Foreskin fibroblast (primary cell): ENCODE measurements at places on chromosomes 16 and 17.

DNA sequence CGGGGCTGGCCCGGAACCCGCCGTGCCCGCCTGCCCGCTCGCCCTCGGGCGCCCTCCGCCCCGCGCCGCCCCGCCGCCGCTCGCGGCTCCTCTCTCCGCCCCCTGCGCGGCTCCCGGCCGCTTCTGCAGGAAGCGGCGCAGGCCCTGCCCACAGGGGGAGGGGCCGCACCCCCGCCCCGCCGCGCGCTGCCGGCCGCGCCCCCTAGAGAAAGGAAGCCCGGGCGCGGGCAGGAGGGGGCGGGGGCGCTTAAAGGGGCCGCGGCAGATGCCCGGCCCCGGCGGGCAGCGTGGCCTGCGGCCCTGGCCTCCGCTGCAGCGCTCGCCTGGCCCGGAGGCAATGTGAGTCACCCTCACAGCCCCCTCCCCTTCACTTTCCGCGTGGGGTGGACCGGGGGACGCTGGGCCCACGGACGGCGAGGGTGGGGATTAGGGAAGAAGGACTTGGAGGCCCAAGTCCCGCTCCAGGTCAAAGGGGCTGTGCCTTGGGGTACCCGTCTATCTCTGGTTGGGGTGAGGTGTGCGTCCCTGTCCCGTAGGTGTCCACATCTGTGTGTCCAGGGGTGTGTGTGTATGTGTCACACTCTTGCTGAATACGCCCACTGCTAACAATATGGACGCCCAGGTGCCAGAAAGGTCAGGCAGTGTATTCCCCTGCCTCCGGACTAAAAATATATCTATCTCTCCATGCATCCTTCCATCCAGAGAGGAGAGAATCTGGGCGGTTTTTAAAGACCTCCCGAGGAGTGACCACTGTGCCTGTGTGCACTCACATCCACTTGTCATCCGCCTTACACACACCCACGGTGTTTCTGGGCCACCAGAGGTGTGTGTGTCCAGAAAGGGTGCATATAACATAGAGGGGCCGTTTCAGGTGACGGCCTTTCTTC lies at the start of gene GIT1:
Gene GIT1, minus strand, starts transcription at position 125 of the 887 bp plus-strand sequence. CDS start 270 bp downstream, outside the sequence.
- peak; percentile 88 for DNase-seq

- DNase-seq = no peak
Observed at GRCh38 chr16:55949518-55949917, 74.3 kb upstream of the CES5A start.

DNA sequence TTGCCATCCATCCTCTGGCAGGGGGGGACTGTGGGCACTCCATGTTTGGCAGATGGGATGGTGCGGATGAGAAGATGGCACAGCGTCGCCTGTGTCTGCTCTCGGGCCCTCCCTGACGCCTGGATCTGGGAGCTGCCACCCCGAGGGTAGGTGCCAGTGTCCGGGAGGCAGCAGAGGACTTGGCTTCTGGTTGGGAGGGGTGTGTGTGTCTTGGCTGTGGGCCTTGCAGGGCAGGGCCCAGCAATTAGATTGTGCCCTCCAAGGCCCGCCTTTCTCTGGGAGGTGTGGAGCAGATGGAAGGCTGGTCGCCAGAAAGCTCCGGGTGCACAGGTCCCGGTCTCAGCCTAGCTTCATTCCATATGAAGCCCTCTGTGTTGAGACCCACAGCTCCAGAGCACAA lies 1.4 kb downstream of the RAP1GAP2 start:
- DNase-seq = no peak

DNA sequence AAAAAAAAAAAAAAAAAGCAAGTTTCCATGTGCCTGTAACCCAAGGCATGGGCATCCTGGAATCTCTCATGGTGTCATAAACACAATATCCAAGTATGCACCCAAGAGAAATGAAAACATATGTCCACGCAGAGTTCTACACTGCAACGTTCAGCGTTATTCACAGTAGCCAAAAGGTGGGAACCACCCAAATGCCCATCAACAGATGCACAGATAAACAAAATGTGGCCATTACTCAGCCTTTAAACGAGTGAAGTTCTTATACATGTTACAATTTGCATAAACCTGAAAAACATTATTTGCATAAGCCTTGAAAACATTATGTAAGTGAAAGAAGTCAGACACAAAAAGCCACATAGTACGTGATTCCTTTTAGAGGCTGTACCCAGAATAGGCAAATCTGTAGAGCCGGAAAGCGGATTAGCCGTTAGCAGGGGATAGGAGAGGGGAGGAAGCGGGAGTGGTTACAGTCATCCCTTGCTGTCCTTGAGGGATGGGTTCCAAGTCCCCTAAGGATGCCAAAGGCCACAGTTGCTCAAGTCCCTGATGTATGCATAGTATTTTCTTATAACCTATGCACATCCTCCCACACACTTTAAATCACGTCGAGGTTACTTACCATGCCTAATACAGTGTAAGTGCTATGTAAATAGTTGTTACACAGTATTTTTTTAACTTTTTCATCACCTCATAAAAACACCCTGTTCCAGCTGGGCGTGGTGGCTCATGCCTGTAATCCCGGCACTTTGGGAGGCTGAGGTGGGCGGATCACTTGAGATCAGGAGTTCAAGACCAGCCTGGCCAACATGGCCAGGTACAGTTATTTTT lies 47.3 kb upstream of the DNAH17 start:
- DNase-seq = no peak

DNA sequence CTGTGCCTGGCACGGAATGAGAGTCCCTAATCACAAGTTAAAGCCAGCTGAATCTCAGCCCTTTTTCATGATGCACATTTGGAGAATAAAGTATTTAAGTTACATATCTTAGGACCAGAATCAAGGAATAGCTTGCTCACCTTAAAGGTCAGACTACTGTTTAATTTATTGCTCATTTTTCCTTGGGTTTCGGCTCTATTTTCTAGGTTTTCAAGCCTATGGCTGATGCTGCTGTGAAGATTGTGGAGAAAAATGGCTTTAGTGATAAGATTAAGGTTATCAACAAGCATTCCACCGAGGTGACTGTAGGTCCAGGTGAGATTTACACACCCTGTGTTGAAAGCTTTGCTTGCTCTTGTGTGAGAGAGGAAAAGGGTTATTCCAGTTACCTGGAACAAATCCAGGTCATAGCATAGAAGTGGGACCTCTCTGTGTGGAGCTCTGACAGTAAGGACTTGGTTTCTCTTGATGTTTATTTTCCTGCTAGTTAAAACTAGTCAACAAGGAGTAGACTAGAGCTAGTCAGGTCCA lies 18.1 kb downstream of the PRMT7 start:
- DNase-seq = no peak

GRCh38 chr17:76753061-76753961 lies 15.4 kb downstream of the MFSD11 start:
- DNase-seq = no peak

- DNase-seq = peak; percentile 76
Observed at GRCh38 chr16:58264961-58265479, 29.8 kb downstream of the PRSS54 start.

DNA sequence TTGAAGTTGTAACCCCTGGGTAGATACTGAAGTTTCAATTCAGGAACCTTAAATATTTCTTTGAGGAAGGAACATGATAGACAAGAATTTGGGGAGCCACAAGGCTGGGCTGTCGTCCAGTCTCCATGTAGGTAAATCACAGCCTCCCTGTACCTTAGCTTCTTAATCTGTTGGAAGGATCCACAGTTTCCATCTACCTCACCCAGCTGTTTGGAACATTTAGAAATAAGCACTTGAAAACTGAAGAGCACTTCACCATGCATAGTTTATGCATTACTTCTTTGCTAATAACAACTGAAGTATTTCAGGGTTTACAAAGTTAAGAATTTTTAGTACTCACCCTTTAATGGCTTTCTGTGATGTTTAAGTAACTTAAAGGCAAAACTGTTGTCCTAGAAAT lies 17.2 kb downstream of the TXNDC11 start:
- DNase-seq = no peak

DNA sequence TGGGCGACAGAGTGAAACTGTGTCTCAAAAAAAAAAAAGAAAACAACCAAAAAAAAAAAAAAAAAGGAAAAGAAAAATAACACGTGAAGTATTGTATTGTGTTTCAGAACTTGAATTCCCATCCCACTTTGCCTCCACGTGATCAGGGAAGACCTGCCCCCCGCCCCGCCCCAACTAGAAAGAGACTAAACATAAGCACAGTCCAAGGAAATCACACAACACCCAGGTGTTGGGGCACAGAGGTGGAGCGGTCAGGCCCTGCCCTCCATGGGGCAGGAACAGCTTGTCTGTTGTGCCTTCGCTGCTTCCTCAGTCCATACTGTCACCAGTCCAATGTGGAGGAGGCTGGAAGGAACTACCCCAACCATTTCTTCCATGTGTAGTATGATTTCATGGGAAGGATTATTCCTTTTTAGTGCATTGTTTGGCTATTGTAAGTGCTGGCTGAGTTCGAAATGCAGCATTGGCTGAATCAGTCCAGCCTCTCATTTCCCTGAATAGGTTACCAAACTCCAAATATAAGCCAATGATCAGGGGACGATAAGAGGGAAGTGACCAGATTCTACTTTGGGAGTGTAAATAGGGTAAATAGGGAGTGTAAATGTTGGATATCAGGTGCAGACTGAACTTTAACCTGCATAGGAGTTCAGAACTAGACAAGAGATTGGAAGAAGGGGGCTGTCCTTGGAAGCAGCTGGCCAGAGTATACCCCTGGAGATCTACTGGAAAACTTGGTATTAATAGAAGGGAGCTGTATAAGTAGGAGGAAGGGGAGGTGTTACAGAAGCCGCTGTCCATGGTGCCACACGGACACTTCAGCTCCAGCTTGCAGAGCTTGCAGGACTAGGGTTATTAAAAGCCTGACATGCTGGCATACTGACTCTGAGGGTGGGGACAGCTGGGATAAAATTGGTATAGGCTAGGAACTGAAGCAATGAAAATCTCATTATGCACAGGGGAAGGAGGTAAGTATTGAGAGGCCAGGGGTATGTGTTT lies 50.7 kb downstream of the TANGO6 start:
- DNase-seq = peak; percentile 28

DNA sequence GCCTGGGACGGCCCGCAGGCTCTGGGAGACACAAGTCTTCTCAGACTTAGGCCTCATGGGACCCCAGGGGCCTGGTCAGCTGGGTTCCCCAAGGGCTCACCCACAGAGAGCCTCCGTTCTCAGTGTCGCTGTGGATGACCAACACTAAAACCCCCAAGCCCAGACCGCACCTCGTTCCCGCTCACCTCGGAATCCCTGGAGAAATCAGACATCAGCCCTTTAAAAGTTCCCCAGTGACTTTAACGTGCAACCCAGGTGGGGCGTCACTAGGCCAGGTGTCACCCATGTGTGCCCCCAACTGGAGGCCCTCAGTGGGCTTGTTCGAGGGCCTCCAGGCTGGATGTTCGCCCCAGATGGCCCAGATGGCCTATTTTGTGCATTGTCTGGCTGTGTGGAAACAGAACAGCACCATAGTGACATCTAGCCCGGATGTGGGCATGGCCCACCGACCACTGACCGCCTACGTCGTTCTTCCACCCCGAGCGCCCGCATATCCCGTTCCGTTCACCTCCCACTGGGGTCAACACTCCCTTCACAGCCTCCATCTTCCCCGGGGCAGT lies 52.3 kb upstream of the DNAH17 start:
- no peak for DNase-seq

DNA sequence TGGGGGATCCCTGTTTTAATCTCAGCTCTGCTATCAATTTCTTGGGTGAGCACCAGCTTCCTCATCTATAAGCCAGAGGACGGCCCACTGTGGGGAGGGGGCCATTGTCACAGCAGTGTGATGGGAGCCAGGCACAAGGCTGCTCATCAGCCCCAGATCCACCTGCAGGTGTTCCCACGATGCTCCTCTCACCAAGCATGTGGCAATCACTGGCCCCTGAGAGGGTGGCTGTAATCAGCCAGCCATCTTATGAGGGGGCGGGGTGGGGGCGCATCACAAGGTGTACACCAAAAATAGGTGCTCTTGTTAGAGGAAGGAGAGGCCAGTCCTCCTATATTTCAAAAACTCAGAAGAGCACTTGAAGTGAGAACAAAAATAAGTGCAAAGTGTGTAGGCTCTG lies 31.2 kb downstream of the HNF1B start:
- no peak for DNase-seq

- peak; percentile 59 for DNase-seq
Observed at GRCh38 chr16:55370762-55371482, 46.9 kb downstream of the IRX6 start.

DNA sequence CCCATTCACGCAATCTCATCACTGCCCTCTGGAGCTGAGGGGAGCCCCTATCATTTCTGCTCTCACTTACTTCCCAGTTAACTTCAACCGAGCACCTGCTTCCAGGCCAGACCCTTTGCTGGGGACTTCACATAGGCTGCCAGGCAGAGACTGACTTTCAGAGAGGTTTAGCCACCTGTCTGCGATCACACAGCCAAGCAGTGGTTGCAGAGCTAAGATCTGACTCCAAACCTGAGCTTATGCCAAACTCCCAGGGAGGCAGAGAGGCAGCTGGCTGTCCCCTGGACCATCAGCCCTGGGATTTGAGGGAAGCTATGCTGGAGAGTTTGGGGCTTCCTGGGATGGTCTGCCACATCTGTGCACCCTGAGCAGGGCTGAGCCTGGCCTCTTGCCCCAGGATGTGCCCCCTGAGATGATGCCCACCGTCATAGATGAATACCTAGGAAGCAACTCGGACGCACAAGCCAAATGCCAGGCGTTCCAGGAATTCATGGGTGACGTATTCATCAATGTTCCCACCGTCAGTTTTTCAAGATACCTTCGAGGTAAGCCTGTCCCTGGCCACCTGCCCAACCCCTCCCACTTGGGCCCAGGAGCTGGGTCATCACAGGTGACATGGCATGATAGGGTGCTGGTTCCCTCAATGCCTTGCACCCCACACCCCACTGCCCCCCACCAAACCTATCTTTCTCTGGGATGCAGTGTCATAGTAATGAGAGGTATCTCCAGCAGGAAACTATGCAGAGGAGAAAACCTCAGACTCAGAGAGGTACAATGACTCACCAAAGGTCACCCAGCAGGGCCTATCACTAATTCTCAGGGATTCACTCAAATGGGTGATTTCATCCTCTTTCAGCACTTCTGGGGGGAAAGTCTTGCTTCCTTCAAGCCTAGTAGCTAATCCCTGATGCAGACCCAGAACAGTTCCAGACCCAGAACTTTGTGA lies 10.0 kb downstream of the CES3 start:
- DNase-seq = peak; percentile 39

GRCh38 chr17:17754719-17755686 lies 73.7 kb downstream of the RAI1 start:
- DNase-seq = no peak

GRCh38 chr16:46976550-46976949 lies 3.1 kb upstream of the DNAJA2 start:
- DNase-seq = no peak

DNA sequence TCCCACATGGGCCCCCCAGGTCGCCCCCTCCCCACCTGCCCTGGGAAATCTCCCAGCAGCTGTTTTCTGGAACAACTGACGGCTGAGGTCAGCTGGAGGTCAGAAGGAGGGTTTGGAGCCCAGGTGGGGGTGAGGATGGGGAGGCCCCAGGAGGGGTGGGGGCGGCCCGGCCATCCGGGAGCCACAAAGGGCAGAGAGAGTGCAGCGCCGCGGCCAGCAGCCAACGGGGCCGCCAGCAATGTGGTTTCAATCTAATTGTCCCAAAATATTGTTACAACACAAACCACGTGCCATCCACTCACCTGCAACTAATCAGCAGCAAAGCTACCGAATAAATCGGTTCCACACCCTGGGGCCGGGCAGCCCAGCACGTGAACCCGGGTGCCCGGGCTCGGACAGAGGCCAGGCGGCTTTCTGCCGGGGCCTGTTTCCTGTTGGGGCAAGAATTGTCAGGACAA lies 28.3 kb upstream of the SLC38A10 start:
- DNase-seq = peak; percentile 85

GRCh38 chr16:27745348-27745747 lies 195.4 kb downstream of the KATNIP start:
- DNase-seq = no peak
